ENCODE measurements at places on chromosomes 6 and 20. TPM values are rescaled to one million over a fixed set of nuclear protein-coding genes. Genes with fewer than 3 reads are reported as not detected.
A peak's percentile ranks its signal among the peaks of the same experiment; 100 is the strongest.

- DNase-seq = no peak
These were observed 39.0 kb upstream of the TBXT start for GRCh38 chr6:166206510-166207283.

DNA sequence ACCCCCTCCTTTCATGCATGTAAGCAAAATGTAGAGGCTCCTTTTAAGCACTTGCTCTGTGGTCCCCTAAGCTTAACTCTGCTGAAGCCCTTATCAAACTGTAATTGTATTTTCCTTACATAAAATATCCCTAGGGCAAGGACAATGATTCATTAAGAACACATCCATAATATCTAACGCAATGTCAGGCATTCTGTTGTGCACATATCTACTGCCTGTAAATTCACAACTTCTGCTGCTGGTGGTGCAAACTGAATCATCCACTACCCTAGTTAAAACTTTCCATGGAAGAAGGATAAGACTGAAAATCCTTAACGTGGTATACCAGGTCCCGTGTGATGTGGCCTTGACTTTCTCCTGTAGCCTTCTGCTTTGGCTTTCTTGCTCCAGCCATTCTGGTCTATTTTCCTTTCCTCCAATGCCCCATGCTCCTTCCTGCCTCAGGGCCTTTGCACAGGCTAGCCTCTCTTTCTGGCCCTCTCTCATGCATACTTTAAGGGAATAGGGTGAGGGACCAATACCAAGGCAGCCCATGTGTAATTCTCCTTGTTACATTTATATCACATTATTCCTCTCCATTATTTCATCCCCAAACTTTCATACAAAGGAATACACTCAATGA lies 113.6 kb upstream of the ZFP64 start:
- DNase-seq = no peak

DNA sequence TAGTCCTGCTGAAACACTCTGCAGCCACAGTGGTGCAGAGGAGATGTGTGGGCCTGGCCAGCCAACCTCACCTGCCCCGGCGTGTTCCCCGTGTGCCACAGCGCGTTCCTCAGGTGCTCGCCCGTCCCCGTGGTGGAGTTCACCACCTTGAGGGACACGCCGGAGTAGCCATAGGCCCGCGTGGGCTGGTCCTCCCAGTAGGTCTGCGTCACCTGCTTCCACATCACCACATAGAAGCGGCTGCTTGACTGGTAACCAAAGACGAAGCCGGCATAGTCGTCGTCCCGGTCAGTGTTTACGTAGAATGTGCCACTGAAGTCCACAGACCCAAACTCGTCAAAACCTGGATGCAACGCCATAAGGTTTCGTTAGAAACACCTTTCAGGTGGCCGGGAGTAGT lies 31.5 kb downstream of the THBS2 start:
- no peak for DNase-seq

GRCh38 chr6:119915971-119916370 lies 566.4 kb upstream of the MAN1A1 start:
- DNase-seq = no peak

- DNase-seq = no peak
These were observed 78.6 kb upstream of the SLC22A16 start for GRCh38 chr6:110554966-110555460.

C20orf144 gene
- 0.41 TPM for total RNA-seq

GRCh38 chr6:45657226-45657625 lies 279.5 kb upstream of the SUPT3H start:
- no peak for DNase-seq

DNA sequence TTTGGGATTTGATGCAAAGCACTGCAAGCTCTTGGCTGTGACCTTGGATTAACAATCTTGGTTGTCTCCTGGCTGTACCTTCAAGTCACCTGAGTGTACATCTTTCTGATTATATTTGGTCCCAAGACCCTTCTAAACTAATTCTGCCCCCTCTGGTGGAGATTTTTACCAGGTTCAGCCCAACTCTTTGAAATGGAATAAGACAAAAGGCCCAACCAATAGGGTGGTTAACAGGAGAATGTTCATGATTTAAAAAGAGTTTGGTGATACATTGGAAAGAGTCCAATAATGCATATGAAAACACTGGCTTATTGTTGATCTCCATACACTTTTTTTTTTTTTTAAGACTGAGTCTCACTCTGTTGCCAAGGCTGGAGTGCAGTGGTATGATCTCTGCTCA lies 77.5 kb upstream of the CD83 start:
- no peak for DNase-seq

GRCh38 chr6:150198532-150198931 lies 55.7 kb downstream of the PPP1R14C start:
- DNase-seq = no peak

DNAH8 gene
- total RNA-seq = 0.10 TPM

GRCh38 chr6:143410859-143411270 lies 39.6 kb downstream of the ADAT2 start:
- DNase-seq = no peak

GRCh38 chr6:10404799-10405512 lies 9.9 kb downstream of the TFAP2A start:
- no peak for DNase-seq

DNA sequence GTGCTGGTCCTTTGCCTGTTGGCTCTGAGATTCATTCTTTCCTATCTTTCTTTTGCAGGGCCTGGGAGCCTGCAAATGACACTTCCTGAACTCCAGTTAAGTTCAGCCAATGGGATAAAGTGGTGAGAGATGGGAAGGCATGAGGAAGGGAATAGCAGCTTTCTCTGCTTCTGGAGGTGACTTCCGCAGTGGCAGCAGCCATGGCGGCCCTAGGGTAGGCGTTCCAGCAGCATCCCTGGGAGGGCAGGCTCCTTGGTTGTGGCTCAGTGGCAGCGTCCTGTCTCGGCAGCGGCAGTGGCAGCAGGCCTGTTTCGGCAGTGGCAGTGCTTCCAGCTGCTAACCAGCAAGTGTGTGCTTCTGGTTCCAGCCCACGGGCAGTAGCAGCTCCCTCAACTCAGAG lies 7.3 kb upstream of the MDFI start:
- DNase-seq = no peak

GRCh38 chr6:14638435-14638905 lies 520.9 kb downstream of the CD83 start:
- no peak for DNase-seq

DNA sequence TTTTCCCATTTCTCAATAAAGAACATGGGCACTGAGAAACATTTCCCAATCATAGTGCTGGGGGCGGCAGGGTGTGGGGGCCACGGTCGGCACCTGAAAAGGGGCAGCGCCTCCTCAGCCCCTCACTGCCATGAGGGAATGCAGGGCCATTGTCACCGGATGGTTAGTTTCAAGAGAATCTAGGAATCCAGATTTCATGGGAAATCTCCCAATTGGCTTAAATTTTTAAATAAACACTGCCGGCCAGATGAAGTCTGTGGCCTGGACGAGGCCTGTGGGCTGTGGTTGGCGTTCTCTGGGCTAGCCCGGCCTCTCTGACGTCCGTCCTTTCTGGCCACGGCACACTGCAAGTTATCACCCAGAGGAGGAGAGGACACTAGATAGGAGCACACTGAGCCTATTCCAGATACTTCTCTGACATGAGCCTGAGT lies 25.6 kb downstream of the MANBAL start:
- DNase-seq = no peak

- no peak for DNase-seq
These were observed 714.0 kb downstream of the UTRN start for GRCh38 chr6:144999127-144999526.

NFS1 gene
- 20.8 TPM for total RNA-seq

SNAP25 gene
- not detected for total RNA-seq

DNA sequence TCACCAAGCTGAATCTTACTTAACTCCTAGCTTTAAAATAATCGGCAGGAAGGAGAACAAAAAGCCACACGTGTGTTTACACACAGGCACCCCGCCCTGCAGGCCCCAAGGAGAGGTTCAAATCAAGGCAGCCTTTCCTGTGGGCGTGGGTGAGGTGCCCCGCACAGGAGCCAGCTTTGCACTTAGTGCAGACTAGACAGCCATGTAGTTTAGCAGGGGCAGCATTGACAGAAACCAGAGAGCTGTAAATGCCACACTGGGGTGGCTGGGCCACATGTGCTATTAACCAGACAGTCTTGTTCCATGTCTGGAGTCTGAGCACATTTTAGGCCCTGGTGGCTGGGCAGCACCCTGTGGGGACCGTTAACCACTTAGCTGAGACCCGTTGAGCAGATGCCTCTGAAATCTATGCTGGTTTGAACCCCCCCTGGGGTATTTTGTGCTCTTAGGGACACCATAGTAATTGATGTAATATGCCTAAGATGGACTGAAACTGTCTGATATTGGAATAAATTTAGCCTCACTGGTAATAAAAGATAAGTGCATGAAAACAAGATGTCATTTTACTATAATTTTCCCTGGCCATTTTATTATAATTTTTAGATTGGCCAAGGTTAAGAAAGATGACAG lies 106.4 kb upstream of the KCNG1 start:
- peak; percentile 6 for DNase-seq

GRCh38 chr20:41738604-41739206 lies 120.5 kb upstream of the CHD6 start:
- DNase-seq = peak; percentile 54

DNA sequence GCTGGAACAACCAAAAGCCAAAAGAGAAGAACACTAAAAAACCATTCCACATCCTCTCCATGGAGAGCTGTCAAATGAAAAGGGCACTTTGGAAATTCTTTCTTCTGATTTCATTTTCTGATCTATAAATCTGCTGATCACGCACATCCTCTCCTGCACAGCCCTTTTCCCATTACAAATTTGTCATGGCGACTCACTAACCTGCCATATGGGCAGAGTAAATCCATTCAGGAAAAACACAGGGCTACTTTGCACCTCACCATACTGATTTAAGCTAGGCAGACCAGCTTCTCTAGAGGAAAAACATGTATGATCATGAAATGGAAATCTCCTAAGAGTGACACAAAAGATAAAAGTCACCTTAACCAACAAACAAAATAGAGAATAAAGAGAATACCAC lies 26.0 kb downstream of the TOMM6 start:
- DNase-seq = no peak

MYL9 gene
- 2.7 TPM for total RNA-seq

- DNase-seq = no peak
These were observed 37.6 kb downstream of the QRSL1 start for GRCh38 chr6:106667022-106667402.

DNA sequence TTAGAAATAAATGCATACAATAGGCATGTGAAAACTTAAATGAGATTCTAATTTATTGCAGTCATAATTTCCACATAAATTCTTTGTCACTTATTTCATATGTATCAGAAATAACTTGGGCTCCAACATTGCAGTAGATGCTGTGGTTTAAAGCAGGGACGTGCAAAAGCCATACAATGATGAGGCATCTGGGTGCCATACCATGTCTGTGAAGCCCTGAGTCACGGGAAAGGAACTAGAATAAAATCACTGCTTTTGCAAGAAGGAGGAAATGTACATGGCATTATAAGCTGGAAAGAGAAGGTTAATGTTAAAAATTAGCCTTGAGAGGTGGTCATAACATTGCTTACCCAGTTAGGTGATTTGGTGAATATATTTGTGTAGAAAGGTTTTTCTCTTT lies 180.4 kb downstream of the SASH1 start:
- no peak for DNase-seq

GRCh38 chr6:42933205-42933604 lies 3.9 kb downstream of the CNPY3 start:
- DNase-seq = no peak

GRCh38 chr6:148629181-148629580 lies 117.6 kb upstream of the UST start:
- DNase-seq = no peak

DNA sequence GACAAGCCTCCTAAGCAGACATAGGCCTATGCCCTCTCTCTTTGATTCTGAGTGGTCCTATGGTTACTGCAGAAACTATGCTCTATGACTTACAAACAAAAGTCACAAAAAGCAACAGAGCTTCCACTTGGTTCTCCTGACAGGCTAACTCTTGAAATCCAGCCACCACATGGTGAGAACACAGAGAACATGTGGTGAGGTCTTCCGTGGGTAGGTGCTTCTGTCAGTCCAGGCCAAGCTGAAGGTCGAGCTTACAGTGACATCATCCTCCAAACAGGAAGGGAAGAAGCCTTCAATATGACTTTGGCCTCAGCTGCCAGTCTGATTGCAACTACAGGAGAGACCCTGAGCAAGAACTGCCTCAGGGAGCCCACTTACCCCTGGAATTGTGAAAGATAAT lies 265.5 kb downstream of the TBX18 start:
- DNase-seq = no peak

MCM3 gene
- total RNA-seq = 26.4 TPM

DNA sequence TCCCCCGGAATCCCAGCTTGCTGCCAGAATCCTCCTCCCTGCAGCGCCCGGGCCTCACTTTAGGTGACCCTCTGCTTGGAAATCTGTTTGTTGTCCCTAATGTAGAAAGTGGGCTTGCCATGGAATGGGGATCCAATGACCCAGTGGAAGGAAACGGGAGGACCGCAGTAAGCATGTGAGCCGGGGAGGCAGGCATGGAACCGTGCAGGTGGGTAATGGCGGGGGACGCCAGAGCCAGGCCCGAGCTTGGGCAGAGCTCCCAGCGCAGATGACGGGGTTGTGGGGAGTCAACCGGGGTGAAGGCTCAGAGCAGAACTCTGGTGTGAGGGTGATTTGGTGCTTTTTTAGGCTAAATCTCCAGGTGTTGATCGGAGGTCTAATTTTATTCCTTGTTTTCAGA lies 188.3 kb downstream of the QKI start:
- DNase-seq = no peak

DNA sequence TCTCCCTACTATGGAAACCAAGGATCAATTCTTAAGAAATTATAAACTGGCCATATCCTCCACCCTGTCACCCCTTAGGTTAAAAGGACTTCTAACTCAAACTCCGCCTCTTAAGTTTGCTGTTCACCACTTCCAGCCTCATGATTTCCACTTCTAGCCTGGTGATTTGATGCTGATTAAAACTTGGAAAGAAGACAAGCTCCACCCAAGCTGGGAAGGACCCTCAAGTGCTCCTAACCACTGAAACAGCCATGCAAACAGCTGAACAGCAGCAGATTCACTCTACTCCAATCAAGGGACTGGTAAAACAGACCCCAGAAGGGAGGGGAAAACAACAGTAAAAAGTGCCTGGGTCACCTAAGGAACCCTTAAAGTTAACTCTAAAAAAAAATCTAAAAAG lies 10.3 kb downstream of the LCA5 start:
- DNase-seq = no peak

GRCh38 chr6:138818496-138819194 lies 22.8 kb downstream of the ECT2L start:
- no peak for DNase-seq

SYTL3 gene
- total RNA-seq = 89.0 TPM

GRCh38 chr6:101365181-101365580 lies 28.3 kb upstream of the GRIK2 start:
- DNase-seq = no peak

DNA sequence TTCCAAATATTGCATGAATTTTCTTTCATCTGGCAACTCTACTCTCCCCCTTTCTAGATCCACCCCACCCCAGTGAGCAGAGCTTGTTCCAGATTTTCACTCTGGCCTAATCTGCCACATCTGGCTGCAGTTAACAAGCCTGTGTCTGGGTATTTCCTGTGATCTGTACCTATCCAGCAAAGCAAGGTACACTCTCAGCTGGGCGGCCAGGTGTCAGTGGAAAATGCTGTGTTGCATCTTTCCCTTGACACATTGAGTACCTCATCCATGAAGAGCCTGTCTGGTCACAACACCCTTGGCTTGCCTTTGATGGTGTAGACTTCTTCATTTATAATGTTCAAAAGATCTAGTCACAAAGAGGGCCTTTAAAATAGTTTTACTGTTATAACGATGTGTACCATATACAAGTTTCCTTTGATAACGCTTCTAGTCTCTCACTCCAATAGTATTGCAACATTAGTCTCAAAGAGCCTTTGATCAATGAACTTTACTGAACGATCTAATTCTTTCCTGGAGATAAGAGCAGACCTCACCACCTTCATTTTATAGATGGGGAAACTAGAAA lies 6.0 kb upstream of the RNF182 start:
- no peak for DNase-seq
